ENCODE measurements at places on chromosomes 5 and 9.

DNA sequence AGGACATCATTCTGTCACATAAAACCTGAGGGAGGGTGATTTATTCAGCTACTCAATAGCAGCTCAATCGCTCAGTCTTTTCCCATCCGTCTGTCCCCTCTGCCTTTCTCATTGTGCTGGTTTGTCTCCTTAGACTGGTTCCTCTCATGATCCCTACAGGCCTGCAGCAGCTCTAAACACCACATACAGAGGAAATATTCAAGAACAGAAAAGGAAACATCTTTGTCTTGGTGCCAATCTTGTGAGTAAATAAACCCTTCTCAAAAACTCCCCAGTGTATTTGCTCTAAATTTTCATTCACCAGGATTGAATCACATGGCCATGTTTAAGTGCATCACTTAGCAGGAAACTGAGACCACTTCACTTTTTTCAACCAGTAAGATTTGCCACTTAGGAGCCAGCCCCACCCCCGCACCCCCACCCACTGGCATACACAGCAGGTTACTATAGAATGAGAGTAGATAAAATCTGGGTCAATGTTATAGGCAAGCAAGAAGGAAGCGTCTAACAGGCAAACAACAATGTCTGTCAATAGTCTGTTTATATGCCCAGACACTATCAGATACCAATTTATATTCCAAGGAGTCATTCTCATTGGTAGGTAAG lies 895.5 kb upstream of the DMAC1 start:
- no peak for DNase-seq

DNA sequence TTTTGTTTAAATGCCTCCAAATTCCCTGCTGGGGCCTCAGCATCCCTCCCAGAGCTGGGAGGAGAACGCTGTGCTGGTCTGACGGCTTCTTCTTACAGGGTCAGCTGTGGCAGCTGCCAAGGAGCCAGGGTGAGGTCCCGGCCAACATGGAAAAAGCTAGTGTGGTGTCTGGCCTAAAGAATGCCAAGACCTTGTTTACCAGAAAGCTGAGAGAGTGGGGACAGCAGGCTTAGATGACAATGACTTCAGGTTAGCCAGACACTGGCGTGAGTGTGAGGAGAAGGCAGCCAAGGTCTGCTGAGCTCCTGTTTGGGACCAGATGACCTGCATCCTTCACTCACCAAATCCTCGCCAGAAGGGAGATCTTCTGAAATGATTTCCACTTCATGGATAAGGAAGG lies 112.5 kb downstream of the CRB2 start:
- DNase-seq = no peak

- no peak for DNase-seq
These were observed 154.2 kb upstream of the TNPO1 start for GRCh38 chr5:72662305-72662704.

DNA sequence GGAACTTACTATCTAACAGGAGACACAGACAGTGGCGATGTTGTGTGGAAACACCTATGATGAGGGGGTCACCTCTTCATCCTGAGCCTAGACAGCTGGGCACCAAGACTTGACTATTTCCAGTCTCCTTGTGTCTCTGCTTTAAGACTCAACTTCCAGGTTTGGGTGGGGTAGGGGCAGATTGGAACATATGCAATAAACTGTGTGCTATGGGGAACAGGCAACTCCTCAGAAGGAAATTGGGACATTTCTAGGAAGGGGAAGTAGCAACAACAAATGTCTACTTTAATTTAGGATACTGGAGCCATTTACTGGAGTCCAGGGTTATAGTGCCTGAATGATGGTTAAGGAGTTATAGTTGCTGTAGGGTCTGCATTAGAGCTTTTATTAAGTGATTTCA lies 57.3 kb downstream of the FGF18 start:
- no peak for DNase-seq

DNA sequence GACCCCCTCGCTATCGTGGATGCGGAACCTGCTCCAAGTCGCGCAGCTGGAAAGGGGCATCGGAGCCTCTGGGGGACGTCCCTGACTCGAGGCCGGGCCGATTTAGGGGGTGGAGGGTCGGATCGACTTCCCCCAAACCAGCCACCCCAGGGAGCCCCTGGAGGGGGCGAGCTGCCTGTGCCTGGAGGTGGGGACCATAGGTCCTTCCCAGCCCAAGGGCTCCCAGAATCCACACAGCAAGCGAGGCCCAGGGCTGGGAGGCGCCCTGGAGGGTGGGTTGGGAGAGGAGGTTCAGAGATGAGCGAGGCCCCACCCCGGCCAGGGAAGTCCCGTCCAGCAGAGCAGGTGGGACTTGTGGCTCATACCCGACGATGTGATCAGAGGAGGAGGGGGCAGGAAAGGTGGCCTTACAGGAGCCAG lies 147.6 kb downstream of the GAPVD1 start:
- no peak for DNase-seq

GRCh38 chr9:117095081-117095480 lies 319.8 kb downstream of the ASTN2 start:
- DNase-seq = peak; percentile 29

DNA sequence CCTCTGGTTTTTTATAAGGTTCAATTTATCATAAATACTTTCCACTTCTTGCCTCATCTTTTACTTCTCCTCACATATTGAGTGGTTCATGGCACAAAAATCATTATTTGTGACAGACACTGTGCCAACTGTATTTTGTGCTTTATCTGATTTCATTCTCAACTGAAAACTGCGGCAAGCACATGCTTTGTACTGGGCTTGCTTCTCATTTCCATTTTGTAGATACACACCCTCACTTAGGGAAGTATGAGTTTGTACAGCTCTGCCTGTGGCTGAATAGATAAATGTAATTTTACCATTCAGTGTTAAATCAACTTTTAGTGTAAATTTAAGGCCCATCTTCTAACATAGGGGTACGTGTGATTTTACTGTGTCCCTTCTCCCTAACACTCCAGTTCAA lies 83.6 kb downstream of the ANXA2R start:
- no peak for DNase-seq

DNA sequence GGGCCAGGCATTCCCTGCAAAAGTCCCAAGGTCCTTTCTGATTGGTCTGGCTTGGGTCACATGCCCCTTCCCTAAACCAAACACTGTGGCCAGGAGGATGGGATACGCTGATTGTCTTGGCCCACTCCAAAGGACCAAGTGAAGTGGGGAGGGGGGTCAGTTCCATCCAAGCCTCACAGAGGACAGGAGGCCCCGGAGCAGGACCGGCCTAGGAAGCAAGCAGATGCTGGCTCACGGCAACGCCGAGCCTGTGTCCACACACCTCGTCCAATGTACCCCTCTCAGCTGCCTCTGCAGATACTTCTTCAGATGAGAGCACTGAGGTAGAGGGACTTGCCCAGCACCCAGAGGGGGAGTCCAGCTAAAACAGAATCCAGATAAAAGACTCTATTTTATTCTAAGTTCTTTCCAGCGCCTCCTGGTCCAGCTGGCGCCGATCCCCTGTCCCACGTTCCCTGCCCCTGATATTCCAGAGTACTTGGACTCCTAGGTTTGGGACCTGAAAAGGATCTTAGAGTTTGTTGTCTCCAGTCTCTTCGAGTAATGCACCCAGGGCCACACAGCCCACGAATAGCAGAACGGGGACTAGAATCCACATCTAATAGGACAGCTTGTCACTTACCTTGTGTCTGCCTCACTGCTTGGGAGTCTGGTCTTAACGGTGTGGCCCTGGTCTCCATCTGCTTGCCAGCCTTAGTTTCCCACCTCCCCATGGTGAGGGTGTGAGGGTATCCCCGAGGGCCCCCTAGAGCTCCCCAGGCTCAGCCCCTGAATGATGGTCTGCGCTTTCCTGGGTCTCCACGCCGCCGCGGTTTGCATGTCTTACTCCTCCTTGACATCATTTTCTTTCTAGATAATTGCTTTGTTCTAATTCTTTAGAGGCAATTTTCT lies 72.4 kb upstream of the UNC5A start:
- no peak for DNase-seq

GRCh38 chr9:95128177-95128524 lies 189.4 kb downstream of the FANCC start:
- no peak for DNase-seq

DNA sequence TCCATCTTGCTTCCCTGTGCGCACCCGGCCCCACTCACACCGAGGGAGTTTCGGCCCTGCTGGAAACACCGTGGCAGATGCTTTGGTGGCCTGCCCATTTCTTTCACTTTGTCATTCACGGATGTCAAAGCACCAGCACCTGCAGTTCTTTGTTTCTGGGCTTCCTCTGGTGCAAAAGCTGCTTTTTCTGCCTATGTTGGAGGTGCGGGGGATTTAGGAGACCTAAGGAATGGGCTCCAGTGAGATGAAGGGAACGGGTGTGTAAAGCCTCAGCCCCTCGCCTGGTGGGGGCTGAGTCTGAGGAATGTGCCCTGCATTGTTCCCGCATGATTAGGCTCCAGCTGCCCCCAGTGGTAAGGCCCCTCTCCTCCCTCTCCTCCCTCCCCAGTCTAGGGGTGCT lies 62.3 kb downstream of the THBS4 start:
- DNase-seq = no peak

DNA sequence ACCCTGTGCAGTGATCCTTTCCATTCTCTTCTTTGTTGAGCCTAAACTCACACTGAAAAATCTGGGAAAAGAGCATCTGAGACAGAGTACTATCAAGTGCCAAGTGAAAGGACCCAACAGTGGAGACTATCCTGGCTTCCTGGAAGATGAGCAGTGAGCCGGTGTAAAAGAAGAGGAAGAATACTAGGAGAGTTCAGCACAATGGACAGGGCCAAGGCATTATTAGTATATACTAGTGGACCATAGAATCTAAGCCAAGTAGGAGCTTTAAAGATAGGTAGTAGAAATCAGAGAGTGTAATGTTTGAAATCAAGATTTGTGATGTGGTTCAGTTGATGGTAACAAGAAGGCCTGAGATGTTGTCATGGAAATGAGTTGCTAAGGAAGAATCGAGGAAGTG lies 140.8 kb downstream of the CAMK4 start:
- DNase-seq = no peak

DNA sequence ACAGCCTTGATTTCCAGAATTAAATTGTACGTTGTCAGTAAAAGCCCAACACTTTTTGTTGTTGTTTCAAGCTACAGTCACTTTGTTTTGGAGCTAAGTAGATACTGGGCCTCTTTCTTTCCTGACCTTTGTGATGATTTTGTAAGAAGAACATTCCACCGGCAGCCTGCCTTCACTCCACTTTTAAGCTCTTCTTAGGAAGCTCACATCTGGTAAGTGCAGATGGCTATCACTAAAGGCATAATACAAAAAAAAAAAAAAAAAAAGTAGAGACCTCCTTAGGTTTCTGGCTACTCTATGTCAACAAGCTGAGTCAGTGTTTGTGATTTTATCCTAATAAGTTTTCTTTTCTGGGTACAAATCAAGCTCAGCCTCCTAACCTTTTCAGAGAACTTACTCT lies 1922.1 kb upstream of the WWC1 start:
- no peak for DNase-seq

- no peak for DNase-seq
These were observed 21.0 kb downstream of the SKIC3 start for GRCh38 chr5:95533761-95534160.

DNA sequence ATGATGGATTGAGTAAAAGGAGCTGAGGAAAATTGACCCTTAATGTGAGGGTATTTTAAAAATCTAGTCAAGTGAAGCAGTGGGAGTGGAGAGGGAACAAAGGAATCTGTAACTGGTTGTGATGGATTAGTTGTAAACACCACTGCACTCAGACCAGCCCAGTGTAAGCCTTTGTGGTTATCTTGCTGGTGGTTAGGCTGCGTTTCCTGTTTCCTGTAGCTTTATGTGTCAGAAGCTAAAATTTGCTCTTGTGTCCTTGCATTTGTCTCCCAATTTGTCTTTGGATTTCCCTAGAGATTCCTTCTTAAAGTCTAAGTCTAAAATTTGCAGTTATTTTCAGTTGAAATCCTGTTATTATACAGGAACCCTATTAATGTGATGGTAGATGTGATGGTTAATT lies 6.3 kb downstream of the IFNA21 start:
- no peak for DNase-seq

GRCh38 chr9:107142896-107143603 lies 140.0 kb upstream of the RAD23B start:
- no peak for DNase-seq

GRCh38 chr9:3299872-3300271 lies 225.9 kb downstream of the RFX3 start:
- no peak for DNase-seq

DNA sequence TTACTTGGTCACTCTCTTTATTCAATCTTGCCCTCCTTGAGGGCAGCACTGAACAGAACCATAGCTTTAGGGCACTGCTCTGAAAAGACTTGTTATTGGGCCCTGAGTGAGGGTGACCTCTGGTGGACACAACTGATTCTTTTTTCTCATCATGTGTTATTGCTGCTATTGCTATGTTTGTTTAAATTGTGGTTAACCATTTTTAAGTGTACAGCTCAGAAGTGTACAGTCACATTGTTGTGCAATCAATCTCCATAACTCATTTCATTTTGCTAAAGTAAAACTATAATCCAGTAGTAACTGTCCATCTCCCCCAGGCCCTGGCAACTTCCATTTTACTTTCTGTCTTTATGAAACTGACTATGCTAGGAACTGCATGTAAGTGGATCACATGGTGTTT lies 351.1 kb upstream of the RIOK2 start:
- DNase-seq = peak; percentile 92

DNA sequence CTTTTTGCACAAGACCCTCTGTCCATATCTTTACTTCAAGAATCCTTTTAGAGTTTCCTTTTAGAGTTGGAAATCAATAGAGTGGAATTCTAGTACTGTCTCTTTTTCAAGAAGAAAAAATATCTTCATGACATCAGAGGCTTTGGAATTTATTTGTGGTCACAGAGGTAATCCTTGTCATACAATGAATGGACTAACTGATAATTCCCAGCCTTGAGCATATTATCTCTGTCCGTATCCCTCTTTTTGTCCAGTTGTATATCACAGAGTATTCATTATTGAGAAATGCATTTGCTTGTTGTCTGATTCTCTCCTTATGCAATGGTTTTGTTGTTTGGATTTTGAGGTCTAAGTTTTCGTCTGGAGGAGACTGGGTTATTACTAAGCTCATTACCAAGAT lies 82.0 kb upstream of the HAPLN1 start:
- peak; percentile 28 for DNase-seq

DNA sequence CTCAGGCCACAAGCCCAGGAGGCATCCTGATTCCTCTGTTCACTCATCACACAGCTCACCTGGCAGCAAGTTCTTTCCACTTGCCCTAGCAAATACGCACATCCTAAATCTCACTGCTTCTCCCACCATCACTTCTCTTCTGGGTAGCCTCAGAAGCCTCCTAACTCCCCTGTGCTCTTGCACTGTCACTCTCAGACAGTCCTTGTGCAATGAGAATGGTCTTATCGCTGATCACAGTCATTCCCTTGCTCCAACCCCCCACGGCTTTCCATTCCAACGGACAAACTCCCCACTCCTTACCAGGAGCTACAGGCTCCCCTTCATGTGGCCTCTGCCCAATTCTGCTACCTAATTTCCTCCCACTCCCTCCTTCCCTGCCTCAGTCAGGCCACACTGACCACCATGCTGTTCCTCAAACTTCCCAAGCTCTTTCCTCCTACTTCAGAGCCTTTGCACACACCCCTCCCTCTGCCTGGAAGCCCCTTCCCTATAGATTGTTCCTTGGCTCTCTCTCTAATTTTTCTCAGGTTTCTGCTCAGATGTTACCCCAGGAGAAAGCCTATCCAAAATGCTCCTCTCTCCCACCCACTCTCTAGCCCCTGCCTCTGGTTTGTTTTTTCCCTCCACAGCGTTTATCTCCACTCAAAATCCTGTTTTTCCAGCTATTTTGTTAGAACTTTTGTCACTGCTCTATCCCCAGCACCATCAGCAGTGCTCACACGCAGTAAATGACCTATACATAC lies 34.1 kb upstream of the TNFAIP8 start:
- no peak for DNase-seq
